ENCODE measurements at places on chromosomes 1 and 21. TPM values are rescaled to one million over a fixed set of nuclear protein-coding genes. Genes with fewer than 3 reads are reported as not detected.

DNA sequence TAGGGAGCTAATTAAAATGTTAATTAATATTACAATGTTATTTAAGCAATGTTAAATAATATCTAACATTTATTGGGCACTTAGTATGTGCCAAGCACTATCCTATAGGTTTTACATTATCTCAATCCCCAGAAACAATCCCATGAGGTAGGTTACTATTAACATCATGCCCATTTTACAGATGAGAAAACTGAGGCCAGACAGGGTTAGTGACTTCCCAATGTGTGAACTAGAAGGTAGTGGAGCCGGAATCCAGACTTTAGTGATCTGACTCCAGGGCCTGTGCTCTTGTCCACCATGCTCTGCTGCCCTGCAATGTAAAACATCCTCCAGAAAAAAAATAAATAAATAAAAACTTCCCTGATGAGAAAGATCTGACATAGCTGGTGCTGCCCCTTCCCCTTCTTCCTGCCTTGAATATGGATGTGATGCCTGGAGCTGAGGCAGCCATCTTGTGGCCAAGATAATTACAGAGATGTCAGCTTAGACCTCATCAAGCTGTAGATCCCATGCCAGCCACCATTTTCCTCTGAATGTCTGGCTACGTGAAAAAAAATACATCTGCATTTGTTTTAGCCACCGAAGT, 7.6 kb upstream of the CELA2A start:
- DNase-seq: no peak

- no peak for DNase-seq
Observed at GRCh38 chr1:205843036-205843859, 6.7 kb downstream of the PM20D1 start.

DNA sequence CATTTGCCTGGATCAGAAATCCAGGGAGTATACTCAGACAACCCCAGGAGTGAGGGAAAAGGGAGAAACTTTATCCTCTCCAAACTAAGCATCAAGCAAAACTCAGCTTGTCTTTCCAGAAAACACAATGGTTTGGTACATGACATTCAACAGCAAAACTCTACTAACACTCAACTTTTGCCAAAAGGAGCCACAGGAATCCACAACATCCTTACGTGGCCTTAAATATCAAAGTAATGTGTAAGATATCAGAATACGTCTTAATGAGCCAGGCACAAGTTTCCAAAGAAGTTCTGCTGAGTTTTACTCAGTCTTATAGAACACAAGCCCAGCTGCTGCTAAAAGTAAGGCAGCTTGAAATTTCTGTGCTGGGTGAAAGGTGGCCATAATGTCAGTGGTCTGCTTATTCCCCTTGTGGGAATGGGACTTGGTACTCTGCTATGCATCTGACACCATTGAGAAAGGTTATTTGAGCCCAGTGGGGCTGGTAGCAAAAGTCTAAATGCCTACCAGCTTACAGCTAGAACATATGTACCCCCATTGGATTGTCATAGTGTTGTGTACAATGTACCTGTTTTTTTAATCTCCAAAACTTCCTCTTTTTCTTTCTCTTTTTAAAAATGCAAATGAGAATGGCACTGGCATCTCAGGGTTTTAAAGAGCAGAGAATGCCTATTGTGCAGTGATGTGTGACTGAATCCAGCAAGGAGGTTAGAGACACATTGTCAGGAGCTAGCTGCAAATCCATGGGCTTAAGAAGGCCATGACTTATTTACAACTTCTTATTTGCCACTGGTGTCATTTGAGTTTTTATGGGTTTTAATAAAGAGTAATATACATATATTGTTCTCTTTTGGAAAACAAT, 62.0 kb upstream of the ST6GALNAC3 start:
- no peak for DNase-seq

GRCh38 chr21:39452207-39452969, 618 bp downstream of the SH3BGR start:
- DNase-seq: peak; percentile 92

DNA sequence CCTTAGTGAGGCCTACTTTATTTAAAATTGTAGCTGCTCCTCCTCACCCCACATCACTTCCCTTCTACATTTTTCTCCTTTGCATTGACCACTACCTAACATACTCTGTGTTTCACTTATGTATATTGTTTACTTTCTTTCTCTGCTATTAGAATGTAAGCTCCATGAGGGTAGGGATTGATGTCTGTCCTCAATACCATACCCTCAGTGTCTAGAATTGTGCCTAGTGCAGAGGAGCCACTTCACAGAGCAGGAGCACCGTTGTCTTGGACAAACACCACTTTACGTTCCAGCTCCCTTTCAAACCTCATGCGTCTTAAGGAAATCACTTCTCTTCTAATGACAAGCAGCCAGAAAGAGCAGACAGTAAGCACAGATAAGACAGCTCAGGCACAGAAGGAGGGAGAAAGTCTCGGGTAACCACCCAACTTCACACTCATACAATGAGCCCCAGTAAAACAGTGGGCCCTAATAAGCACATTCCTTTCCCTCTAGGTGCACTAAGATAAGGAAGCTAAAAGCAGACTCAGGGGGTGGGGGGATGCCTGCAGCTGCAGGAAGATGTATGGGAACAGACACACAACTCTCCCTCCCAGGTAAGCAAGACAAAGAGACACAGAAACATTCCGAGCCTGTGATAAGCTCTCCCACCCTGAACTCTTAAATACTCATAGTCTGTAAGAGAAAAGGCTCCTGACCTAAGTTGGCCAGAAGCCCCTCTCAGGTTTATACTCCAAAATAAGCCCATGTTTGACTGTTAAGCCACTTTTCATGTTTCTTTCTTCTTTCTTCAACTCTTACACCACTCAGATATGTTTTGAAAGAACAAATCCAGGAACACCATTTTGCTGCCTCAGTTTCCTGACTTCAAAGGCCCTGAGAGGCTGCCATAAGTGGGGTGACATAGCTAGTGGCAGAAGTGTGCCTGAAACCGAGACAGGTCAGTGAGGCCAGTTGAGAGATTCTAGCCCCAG, 7.1 kb upstream of the PLEKHM2 start:
- DNase-seq: no peak

GRCh38 chr1:205878026-205878425, 28.1 kb upstream of the PM20D1 start:
- DNase-seq: no peak

GRCh38 chr1:222754366-222755139, 17.6 kb downstream of the FAM177B start:
- DNase-seq: peak; percentile 99

GRCh38 chr21:46605767-46606426, 1.0 kb upstream of the S100B start:
- DNase-seq: no peak

DNA sequence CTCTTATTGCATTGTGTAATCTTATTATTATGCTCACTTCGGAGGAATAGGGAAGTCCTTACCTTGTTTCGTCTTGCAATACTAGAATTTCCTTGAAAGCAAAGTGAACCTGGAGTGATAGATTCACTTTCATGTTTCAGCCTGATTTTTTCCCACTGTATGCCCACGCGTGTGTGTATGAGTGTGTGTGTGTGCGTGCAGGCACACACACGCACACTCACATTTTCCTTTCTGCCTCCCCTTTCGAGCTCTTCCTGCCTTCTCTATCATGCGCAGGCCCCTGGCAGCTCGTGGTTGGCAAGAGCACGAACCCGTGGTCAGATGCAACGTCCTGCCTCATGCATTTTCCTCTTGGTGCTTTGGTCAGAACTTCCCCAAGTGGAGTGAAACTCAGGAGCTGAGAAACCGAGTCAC, at the start of gene GCSAML:
Gene GCSAML (plus strand): TSS at position 366 of the 414 bp plus-strand sequence. CDS start 58 bp downstream, outside the sequence.
- no peak for DNase-seq

DNA sequence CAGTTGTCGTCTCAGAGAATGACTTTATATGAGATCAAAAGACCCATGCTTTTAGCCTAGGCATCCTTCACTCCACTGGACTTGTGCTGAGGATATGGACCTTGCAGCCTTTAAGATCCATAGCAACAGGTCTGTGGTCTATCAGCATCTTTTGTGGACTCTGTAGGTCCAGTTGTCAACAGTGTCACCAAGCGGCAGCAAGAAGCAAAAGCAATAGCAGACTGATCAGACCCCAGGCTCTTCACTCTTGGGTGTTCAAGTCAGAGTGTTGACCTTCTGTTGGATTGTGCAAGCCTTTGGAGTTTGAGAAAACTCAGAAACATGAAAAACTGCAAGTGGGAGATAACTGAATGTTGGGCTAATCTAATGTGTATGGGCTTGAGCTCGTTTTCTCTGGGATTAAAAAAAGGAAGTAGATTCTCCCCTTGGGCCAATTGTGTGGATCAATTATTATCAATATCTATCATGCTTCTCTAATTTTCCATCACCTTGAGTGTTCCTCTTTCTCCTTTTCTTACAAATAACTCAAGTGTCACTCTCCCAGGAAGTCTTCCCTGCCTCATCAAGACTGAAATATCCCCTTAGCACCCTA, 144.2 kb downstream of the LYPLAL1 start:
- DNase-seq: no peak

DNA sequence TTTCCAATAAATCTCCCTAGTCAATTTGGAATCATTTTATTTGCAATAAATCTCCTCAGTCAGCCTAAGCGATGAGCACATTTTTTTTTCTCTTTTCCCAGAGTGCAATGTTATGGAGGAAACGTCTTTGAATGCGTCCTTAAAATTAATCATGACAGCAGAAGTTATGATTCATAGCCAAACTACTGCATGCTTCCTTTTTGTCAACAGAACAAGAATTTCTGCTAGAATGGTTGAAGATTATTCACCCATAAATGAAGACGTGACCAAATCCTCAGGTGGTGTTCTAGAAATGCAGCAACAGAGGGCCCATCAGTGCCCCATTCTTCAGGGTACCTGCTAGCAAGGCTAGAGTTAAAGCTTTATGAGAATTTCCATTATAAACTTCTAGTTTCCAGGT, 407.9 kb upstream of the PKN2 start:
- peak; percentile 32 for DNase-seq

- DNase-seq: no peak
Observed at GRCh38 chr1:182527680-182528079, 61.4 kb downstream of the RNASEL start.

DNA sequence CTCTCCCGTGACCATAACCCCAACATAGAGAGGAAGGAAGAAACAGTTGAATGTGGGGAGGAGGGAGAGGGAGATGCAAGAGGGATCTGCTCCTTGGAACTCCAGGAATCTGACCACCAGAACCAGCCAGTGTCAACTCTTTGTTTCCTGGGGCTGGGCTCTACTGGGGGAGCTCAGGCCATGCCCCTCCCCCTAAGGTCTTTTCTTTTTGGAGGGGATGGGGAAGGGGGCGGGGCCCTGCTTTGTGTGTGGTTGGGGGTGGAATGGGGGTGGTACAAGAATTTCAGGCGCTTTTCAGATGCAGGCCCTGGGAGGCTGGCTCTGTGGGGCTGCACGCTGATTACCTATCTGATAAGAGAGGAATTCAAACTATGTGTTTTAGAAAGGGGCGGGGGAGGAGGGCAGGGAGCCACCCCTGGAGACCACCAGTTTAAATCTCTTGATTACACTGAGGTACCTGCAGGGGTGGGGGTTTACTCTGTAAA, 8.3 kb downstream of the LIN28A start:
- no peak for DNase-seq

DNA sequence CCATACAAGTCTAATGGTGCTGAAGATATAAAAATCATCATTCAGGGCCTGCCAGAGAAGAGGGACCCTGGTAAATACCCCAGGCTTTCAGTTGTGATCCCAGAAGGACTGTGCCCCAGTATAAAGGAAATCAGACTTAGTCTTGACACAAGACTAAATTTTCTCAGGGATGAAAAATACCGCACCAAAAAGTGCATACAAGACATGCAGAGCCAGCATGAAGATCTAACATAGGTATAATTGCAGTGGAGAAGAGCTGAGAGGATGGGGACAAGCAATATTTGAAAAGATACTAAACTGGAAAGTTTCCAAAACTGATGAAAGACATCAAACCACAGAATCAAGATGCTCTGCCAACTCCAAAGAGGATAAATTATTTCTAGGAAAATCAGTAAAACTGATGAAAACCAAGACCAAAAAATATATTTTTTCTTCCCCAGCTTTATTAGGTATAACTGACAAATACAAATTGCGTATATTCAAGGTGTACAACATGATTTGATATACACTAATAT, 17.7 kb upstream of the SIM2 start:
- no peak for DNase-seq

DNA sequence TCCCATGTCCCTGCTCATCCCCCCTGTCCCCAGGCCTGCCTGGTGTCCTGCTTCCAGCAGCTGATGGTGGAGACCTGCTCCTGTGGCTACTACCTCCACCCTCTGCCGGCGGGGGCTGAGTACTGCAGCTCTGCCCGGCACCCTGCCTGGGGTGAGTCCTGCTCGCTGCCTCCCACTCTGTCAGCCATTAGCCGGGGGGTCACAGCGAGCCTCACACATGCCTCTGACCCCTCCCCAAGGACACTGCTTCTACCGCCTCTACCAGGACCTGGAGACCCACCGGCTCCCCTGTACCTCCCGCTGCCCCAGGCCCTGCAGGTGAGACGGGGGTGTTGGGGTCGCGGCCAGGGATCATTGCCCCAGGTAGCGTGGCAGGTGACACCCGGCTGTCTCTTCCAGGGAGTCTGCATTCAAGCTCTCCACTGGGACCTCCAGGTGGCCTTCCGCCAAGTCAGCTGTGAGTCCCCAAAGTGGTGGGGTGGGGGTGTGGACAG, 10.0 kb downstream of the SCNN1D start:
- no peak for DNase-seq

DNA sequence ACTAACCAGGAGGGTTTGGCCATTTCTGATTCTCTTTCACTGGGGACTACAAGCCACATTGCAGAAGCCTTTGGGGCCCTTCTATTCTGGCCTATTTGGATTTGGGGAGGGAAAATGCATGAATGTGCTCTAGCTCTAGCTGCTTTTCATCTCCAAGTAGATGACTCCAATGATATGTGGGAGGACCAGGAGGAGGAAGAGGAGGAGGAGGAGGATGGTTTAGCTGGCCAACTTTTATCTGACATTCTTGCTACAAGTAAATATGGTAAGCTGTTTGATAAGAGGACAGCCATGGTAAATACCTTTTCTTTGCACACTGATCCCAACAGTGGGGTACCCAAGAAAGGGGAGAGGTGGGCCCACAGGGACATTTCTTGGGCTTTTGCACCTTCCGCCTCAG, 14.0 kb upstream of the SHISA4 start:
- DNase-seq: no peak

- peak; percentile 68 for DNase-seq
Observed at GRCh38 chr1:59506952-59507351, 210.1 kb downstream of the FGGY start.

Gene DMRTA2
- 0.18 TPM for total RNA-seq

Gene FNDC5
- total RNA-seq: 0.99 TPM

Gene ATXN7L2
- total RNA-seq: 1.6 TPM

Gene KRTCAP2
- total RNA-seq: 29.8 TPM

Gene APCS
- not detected for total RNA-seq

Gene S100A6
- total RNA-seq: 681 TPM

Gene SLC44A3
- 1.6 TPM for total RNA-seq

Gene F11R
- total RNA-seq: 0.36 TPM

Gene TTC39A
- total RNA-seq: 0.25 TPM

Measured in fibroblast of the aortic adventitia (primary cell).